Activated gamma-delta T cell treated with Interleukin-2 at 50 U/mL for 16 hours (primary cell): ENCODE measurements at places on chromosomes 6 and 20.

- DNase-seq = no peak
Observed at GRCh38 chr6:116111552-116112528, 11.2 kb downstream of the NT5DC1 start.

GRCh38 chr6:26400626-26401025 is 1.4 kb upstream of the BTN3A1 start:
- DNase-seq = no peak

DNA sequence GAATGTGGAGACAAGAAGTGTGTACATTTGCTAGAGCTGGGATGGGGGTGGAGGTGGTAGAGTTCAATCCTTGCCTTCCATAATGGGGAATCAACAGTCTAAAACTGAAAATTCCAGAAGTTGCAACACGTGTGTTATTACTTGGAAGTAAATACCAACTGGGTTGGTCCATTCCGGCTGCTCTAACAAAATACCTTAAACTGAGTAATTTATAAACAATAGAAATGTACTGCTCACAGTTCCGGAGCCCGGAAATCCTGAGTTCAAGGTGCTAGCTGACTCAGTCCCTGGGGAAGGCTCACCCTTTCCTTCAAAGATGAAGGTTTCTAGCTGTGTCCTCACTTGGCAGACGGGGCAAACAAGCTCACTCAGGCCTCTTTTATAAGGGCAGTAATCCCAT is 59.0 kb downstream of the RIN2 start:
- no peak for DNase-seq

DNA sequence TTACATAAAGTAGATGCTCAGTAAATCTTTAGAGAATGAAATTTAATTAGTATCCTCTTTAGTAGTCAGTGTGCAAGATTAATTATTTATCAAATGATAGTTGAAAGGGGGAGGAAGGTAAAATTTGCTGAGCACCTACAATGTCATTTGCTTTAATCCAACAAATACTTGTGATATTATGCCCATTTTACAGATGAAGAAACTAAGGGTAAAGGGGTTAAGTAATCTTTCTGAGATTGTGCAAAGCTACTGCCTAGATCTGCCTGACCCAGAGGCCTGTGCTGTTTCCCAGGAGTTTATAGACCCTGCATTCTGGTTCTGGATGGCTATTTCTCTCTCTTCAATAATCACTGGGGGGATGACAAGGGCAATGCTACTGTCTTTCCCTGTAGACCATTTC is 58.3 kb upstream of the BACH2 start:
- DNase-seq = no peak

DNA sequence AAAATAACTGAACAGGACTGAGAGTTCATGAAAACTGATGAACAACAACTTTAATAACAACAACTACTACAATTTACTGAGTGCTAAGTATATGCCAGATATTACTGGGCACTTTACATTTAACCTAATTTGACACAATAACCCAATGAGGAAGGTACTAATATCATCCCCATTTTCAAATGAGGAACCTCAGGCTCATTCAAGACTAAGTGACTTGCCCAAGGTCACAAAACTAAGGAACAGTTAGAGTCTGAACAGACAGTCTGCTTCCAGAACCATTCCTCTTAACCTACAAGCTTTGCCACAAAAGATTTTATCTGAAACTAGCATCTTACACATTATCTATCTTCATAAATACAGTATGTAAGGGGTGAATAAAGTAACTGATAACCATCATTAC is 10.6 kb upstream of the NDRG3 start:
- no peak for DNase-seq

- no peak for DNase-seq
Observed at GRCh38 chr20:47605673-47606413, 104.2 kb downstream of the NCOA3 start.

DNA sequence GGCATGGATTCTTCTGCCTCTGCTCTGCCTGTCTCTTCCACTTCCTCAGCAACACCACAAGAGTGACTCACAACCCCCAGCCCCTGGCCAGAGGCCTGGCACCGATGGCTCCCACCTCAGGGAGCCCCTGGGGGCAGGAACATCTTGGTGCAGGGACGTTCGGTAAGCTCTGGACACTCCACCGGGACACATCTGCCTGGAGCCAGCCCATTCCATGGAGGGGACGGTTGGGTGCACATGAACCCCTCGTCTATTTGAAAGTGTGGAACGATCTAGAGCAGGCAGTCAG is 246.5 kb downstream of the ERMARD start:
- no peak for DNase-seq

DNA sequence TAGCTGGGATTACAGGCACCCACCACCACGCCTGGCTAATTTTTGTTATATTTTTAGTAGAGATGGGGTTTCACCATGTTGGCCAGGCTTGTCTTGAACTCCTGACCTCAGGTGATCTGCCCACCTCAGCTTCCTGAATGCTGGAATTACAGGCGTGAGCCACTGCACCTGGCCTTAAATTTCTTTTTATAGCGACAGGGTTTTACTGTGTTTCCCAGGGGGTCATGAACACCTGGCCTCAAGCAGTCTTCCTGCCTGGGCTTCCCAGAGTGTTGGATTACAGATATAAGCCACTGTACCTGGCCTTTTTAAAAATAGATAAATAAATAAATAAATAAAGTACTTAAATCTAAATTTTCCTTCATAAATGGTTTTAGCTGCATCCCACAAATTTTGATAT is 57.5 kb downstream of the LIN28B start:
- no peak for DNase-seq

DNA sequence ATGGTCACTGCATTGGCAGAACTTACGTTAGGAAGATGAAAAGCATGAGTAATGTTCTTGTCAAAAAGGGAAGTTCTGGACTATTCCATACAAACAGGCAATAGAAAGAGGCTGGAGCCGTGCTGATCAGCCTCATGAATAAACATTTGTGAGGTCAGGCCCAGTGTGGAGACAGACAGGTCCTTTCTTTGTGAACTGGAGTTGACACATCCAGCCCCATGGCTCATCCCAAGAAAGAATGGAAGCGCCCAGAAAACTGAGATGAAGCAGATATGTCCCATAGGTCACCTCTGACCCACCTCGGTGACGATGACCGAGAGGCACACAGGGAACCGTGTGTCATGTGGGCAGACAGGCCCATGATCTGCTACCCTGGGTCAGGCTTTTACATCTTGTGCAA is 276.0 kb upstream of the SGK1 start:
- DNase-seq = no peak

DNA sequence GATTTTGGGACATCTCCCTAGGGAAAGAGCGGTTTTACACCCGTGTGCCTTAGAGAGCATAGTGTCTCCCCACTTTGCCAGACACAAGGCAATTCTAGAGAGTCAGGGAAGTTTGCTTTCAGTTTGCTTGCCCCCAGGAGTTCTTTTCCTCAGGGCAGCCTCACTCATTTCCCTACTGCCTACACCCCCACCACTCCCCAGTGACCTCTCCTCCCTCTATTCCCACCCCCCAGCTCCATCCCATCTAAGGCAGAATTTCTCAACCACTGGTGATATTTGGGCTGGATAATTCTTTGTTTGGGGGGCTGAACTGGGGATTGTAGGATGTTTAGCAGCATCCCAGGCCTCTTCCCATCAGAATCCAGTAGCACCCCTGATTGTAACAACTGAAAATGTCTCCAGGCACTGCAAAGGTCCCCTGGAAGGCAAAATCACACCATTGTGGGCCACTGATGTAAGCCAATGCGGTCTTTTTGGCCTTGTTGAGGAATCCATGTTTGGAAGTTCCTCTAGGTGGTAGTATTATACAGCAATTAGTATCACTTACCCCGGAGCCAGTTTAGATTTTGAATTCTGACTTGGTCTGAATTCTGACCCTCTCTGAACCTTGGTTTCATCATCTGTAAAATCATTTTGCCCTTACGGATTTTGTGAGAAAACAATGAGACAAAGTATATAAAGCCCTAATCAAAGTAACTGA is 1.3 kb downstream of the EPPIN start:
- no peak for DNase-seq

- peak; percentile 20 for DNase-seq
Observed at GRCh38 chr20:32580970-32581838, 3.9 kb downstream of the NOL4L start.

GRCh38 chr6:105794239-105794638 is 291.9 kb upstream of the PRDM1 start:
- no peak for DNase-seq

DNA sequence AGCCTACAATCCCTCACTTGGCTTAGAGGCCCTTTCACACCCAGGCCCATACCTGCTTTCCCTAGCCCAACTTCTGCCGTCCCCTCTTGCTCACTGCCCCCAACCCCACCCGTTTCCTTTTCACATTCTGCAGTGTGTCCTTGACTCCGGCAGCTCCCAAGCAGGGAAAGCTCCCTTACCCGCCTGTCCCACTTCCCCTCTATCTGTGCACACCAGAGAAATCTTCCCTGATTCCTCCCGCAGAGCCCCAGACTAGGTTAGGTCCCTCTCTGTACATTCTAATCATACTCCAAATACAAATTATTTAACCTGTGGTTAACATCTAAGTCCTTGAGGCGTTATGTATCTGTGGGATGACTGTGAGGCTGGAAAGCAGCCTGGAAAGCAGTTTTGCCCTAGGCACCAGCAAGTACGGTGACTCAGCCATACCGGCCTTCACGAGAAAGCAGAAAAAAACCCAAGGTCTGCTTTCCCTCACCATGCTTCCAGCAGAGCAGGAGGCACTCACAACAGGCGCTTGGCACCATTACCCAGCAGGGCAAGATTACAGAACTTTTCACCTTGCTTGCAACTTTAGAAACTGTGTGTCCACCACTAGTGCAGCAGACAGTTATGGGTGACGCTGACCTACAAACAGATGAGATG is 22.3 kb downstream of the ELOVL5 start:
- DNase-seq = no peak

DNA sequence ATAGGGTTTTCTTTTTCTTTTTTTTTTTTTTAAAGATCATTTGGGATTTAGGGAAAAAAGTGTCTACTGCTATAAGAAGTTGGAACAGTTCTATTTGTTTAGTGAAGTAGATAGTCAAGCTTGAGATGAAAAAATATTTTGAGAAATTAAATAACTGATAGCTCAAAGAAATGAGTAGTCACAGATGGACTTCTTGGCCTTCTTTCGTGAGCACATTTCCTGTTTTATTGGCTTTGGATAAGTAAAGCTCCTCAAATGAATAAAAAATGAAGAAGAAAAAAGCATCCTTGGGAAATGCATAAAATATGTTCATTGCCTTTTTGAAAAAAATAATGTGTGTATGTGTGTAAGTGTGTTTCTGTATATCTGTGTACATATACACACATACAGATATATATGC is 515.9 kb downstream of the GRIK2 start:
- no peak for DNase-seq

GRCh38 chr20:8330319-8330784 is 198.3 kb downstream of the PLCB1 start:
- no peak for DNase-seq

GRCh38 chr6:47126647-47127391 is 84.7 kb upstream of the ADGRF1 start:
- DNase-seq = no peak

DNA sequence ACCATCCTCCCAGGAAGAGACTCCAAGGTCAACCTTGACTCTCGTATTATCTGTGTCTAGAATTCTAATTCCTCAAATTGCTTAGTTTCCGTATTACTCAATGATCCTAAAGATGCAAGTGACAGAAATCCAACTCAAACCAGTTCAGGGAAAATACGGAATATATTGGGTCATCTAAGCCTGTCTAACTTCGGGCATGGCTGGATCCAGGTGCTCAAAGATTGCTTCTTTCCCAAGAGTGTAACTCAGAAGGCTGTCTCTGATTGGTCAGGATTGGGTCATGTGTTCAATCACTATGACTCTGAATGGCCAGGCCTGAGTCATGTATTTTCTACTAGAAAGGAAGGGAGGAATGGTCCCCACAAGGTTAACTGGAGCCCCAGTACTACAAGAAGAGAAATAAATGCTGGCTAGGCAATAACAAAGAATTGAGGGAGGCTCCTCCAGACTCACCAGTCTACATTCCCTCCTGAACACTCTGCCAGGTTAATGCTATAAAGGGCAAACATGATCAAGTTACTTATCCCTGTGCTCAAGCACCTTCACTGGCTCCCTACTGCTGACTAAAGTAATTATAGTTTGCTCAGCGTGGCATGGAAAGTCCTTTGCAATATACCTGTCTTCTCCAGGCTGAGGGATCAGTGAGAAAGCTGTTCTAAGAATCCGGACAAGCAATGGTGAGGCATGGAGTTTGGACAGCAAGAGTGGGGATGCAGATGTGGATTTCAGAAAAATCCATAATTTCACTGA is 15.4 kb upstream of the PREX1 start:
- DNase-seq = no peak

DNA sequence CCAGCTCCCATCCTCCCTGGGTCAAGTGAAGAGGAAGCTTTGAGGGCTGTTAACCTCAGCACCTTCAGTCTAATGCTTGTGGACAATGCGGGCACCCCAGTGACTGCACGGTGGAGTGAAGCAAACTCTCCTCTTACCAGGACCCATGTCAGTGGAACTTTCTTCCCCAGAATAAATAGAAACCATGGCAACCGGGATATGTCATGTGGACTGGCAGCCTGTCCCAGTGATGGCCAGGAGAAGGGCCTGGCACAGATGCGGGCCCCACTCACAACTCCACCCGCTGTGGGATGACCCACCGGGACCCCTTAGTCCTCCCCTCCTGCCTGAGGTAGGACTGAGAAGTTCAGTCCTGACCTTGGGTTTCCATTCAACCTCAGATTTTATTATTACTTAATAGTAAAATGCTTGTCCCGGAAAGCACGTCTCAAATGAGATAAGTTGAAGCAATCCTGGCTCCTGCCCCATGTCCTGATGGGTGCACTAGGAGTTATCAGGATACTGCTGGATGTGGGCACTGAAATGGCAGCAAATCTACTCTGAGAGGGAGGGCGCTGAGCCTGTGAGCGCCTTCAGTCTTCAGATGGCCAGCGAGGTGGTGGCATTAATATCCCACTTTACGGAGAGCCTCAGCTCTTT is 23.5 kb downstream of the TOX2 start:
- DNase-seq = no peak

GRCh38 chr6:105781915-105782314 is 304.2 kb upstream of the PRDM1 start:
- no peak for DNase-seq

DNA sequence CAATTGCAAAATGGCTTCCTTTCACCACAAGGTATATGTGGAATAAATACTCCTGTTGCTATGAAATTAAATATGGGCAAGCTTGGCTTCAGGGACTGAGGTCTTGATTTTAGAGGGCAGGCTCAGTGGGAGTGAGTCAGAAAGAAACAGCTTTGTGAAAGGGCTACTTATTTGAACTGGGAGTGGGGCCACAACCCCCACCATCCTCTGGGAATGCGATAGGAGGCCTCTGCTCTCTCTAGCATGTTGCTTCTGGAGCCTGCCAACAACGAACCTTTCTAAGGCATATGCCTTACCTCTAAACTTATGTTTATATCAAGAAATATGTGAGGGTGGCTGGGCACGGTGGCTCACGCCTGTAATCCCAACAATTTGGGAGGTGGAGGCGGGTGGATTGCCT is 149.7 kb downstream of the LRRC1 start:
- DNase-seq = no peak

GRCh38 chr6:159038914-159039884 is 5.6 kb downstream of the TAGAP start:
- no peak for DNase-seq

DNA sequence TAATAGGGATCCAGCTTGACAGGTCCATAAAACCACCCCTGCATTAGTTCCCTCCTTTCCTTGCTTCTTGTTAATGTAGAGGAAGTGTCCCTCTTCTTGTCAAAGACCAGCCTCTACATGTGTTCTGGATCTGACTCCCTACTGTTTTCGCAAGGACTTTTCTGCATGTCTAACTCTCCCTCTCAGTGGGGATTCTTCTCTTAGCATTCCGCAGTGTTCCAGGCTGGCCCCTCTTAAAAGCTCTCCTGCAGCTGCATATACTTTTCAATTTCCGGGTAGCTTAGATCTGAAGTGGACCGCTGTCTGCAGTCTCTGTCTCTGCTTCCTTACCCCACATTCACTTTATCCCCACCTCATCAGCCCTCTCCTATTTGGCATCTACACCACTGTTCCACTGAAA is 96.1 kb upstream of the MAN1A1 start:
- no peak for DNase-seq
